Aorta (tissue), 5 donors: ENCODE measurements at places on chromosomes 3 and 15. TPM values are rescaled to one million over a fixed set of nuclear protein-coding genes. Genes with fewer than 3 reads are reported as not detected.

DNA sequence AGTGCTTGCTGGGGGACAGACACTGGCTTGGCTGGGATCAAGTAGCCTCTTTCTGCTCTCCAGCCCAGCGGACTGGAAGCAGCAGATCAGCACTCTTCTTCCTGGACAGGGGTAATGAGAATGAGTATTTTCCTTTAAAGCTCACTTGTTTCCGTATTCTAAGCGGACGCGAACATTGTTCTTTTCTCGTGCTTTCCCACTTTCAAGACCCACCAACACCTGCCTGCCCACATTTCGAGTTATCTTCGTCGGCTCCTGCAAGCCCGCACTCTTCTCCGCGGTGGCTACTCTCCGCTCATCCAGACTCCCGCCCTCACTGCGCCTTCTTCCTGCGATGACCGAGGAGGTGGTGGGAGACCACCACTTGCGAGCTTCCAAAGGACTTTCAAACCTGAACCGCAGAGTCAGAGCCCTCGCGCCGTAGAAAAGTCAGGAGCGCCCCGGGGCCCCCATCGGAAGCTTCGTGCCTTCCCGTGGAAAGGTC, 1.6 kb upstream of the PPM1L start:
- H3K4me1 ChIP-seq: no peaks in the 10 kb centered on the region
- H3K4me3 ChIP-seq: peak overlapping the region; percentile 65
- H3K36me3 ChIP-seq: no peaks in the 10 kb centered on the region
- peak; percentile 54 for DNase-seq
- H3K27ac ChIP-seq: peak overlapping the region; percentile 76
- H3K27me3 ChIP-seq: no peaks in the 10 kb centered on the region

DNA sequence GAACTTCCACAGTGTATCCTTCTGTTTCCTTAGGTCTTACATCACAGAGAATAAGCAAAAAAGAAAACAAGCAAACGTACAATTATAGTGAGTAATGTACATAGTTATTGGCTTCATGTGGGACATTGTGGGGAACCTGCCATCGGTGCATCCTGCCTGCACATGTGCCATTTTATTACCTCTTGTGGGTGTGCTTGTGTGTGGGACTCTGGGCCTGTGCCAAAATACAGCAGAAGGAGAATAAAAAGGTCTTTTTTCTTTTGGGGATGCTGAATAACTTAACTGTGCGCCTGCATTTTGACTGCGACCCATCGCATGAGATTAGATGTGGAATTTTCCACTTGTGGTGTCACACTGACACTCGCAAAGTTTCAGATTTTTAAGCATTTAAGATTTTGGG, 169.6 kb upstream of the DCBLD2 start:
- DNase-seq: no peak
- H3K4me1 ChIP-seq: no peaks in the 10 kb centered on the region
- H3K27ac ChIP-seq: no peak overlapping the region

Gene MORC1
- not detected for total RNA-seq

Gene DPPA2
- total RNA-seq: not detected

DNA sequence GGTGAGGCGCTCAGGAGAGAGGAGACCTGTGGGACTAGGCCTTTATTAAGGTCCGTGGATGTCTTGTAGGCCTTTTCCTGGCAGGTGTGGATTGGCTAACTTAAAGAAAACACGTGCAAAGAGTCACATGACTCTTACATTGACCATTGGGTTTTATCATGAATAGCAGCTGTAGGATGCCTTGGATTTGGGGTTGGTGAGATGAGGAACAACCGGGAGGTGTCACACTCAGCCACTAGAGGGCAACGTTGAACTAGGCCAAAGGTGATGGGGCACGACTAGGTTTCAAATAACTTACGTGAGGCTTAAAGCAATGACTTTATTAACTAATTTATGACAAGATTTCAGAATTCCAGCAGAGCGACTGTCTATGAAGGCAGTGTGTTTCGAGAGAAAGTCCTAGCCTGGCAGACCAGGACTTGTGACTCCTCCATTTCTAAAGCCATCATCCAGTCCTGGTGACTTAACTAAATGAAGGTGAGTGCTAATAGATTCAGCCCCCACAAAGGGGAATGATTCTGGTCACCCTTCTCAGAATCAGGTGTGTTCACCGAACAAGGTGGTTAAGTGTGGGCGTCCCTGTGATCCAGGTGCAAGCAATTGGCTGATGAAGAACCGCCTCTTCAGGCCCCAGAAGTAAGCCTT, 345.6 kb downstream of the MCTP2 start:
- DNase-seq: no peak
- no peak overlapping the region for H3K27ac ChIP-seq
- H3K4me1 ChIP-seq: no peaks in the 10 kb centered on the region
- H3K27me3 ChIP-seq: peaks cover 2% of the 10 kb centered on the region
- no peak overlapping the region for H3K4me3 ChIP-seq
- H3K36me3 ChIP-seq: no peaks in the 10 kb centered on the region

DNA sequence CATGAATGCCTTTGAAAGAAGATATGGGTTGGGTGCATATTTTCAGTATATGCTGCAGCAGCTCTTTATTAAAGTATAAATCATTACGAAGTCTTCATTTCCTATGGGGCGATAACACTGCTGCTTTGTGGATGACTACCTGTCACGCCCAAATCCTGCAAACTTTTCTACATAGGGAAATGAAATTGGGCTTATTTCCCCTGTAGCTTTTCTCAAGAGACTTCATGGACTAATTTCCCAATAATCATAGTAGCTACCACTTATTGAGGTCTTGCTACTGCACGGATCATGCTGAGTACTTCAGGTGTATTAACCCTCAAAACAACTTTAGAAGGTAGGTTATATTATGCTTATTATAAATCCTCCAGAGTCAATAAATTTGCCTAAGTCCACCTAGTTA, 8.0 kb downstream of the TGFBR2 start:
- H3K27ac ChIP-seq: no peak overlapping the region
- H3K36me3 ChIP-seq: no peaks in the 10 kb centered on the region
- H3K4me3 ChIP-seq: no peak overlapping the region
- peaks cover 11% of the 10 kb centered on the region for H3K4me1 ChIP-seq
- no peaks in the 10 kb centered on the region for H3K27me3 ChIP-seq

- peaks cover 1% of the 10 kb centered on the region for H3K4me1 ChIP-seq
- no peak overlapping the region for H3K27ac ChIP-seq
- H3K36me3 ChIP-seq: no peaks in the 10 kb centered on the region
- no peak for DNase-seq
- H3K4me3 ChIP-seq: no peak overlapping the region
Measured at GRCh38 chr3:193645806-193646205, 52.8 kb downstream of the OPA1 start.

- H3K27me3 ChIP-seq: no peaks in the 10 kb centered on the region
- no peaks in the 10 kb centered on the region for H3K36me3 ChIP-seq
- no peaks in the 10 kb centered on the region for H3K4me1 ChIP-seq
- no peak for DNase-seq
- no peak overlapping the region for H3K27ac ChIP-seq
Measured at GRCh38 chr3:139540651-139541531, 1.3 kb upstream of the RBP1 start.

Gene EBLN2
- total RNA-seq: 7.8 TPM

DNA sequence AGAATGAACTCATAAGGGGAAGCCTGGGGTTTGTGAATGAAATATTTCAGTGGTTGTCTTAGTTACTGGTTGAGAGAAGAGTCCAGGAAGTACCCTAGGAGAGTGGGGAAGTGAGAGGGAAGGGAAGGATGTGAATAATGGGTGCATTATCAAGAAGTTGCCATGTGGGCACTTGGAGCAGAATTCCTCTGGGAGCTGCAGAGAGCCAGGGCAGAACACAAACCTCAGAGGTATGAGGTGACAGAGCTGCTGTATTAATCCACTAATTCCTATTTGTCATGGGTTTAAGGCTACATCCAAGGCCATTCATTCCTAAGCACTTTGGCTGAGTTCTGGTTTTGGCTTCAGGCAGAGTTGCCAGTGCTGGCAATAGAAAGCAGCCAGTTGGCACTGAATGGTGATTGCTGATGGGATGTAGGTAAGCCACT, 29.0 kb downstream of the NDUFB4 start:
- no peak for DNase-seq
- H3K27me3 ChIP-seq: no peaks in the 10 kb centered on the region
- H3K4me1 ChIP-seq: no peaks in the 10 kb centered on the region
- H3K27ac ChIP-seq: no peak overlapping the region
- no peak overlapping the region for H3K4me3 ChIP-seq

DNA sequence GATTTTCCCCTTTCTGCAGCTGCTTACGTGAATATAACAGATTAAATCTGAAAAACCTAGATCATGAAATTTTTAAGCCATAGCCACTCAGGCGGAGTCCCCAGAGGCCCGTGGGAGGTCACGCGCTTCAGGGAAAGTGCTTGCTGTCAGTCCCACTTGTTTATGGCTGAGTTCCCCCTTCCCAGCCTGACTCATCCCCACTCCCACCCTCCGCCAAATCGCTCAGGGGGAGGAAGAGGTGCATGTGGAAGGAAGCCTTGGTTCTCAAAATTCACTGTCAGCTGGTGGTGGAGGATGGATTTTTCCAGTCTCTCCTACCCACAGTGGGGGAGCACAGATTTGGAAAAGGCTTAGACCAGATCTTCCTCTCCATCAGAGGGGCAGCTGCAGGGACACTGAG, 67.4 kb downstream of the CORO2B start:
- H3K27ac ChIP-seq: no peak overlapping the region
- DNase-seq: no peak
- H3K27me3 ChIP-seq: no peaks in the 10 kb centered on the region
- no peaks in the 10 kb centered on the region for H3K4me1 ChIP-seq
- no peaks in the 10 kb centered on the region for H3K36me3 ChIP-seq
- H3K4me3 ChIP-seq: no peak overlapping the region

Gene KBTBD13
- 1.5 TPM for total RNA-seq

DNA sequence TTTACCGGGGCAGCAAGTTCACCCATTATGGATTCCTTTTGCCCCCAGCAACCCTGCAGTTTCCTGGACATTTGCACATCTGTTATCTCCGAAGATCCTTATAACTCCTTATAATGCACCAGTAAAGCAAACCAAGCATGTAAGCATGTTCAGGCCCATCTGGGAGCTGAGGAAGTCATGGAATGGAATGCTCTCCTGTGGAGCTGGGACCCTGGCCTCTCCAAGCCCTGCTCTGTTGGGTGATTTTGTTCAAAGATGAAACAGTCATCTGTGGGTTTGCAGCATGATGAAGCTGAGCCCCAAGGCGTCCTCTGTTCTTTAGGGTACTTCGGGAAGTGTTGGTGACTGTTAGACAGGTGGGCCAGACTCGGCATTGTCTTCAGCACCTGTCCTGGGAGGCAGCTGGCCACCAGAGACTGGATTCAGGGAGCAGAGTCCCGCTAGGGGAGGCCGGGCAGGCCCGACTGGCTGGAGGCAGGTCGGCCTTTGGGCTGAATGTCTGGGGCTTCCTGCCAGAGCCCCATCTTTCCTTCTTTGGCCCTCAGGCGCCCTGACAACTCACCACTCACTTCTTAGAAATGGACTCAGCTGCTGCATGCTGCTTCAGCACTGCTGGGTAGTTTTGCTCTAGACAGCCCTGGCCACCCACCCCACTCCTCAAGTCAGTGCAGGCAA, 3.9 kb downstream of the DNAH1 start:
- no peaks in the 10 kb centered on the region for H3K36me3 ChIP-seq
- H3K27ac ChIP-seq: no peak overlapping the region
- no peak for DNase-seq
- no peaks in the 10 kb centered on the region for H3K27me3 ChIP-seq
- no peak overlapping the region for H3K4me3 ChIP-seq

- no peaks in the 10 kb centered on the region for H3K36me3 ChIP-seq
- no peak for DNase-seq
- no peaks in the 10 kb centered on the region for H3K27me3 ChIP-seq
- no peak overlapping the region for H3K4me3 ChIP-seq
Measured at GRCh38 chr3:161393803-161394202, 22.5 kb upstream of the SPTSSB start.

Gene CYP19A1
- 4.5 TPM for total RNA-seq

Gene ZIC4
- total RNA-seq: 0.09 TPM

DNA sequence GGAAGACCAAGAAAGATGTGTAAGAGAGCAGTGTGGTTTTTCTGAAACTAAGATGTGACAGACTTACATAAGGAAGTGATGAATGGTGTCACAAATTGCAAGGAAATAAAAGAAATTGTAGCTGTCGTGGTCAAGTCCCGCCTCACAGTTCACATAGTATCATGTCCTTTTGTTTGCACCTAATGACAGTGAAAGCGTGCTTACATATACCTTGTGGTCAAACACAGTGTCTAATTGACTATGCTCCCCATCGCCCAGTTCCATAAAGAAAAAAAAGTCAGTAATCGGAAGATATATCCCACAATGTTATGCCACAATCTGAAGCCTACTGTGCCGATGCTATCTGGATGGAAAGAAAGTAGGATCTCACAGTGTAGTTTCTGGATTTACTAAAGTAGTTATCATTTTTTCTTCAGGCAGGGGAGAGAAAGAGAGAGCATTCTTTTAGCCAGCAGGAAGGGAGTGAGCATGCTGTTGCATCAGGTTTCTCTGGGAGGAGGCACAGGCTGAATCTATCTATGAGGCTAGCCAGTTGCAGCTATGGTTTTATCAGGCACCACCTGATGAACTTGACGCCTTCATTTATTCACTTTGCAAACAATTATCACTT, 9.8 kb upstream of the PLSCR1 start:
- no peaks in the 10 kb centered on the region for H3K36me3 ChIP-seq
- no peak overlapping the region for H3K27ac ChIP-seq
- no peaks in the 10 kb centered on the region for H3K27me3 ChIP-seq
- H3K4me3 ChIP-seq: no peak overlapping the region
- DNase-seq: no peak

GRCh38 chr3:171565481-171566058, 105.4 kb upstream of the TNIK start:
- H3K27ac ChIP-seq: no peak overlapping the region
- H3K4me1 ChIP-seq: no peaks in the 10 kb centered on the region
- no peaks in the 10 kb centered on the region for H3K36me3 ChIP-seq
- no peaks in the 10 kb centered on the region for H3K27me3 ChIP-seq

DNA sequence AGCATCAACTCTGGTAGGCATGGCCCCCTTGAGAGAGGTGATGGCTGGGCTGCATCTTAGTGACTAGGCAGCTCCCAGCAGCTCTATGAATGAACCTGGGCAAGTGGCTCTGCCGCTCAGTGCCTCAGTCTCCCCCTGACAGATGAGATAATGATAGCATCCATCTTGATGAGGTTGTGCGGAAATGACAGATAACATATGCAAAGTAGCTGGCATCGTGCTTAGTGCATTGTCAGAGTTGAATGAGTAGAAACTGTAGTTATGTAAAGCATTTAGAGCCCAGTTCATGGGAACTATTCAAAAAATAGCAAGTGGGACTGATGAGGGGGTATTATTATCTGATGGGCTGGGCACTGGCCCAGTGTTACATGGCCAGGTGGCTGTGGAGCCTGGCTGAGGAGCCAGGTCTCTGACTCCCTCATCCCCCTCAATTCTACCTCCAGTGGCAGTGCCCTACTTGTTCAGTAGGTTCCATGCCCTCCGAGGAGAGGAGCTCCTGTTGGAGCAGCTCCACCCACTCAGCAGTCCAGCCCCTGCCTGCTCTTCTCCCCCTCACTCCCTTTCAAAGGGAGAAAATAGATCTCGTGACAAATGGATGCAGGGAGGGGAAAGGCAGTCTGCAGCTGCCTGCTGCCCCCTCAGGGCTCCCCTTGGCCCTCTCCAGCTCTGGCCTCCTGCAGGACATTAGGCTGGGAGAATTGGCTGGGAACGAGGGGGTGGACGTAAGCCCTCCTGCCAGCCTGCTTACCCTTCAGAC, 6.6 kb downstream of the PRKCD start:
- no peak overlapping the region for H3K27ac ChIP-seq
- no peaks in the 10 kb centered on the region for H3K36me3 ChIP-seq
- H3K4me3 ChIP-seq: no peak overlapping the region

Gene ITIH1
- total RNA-seq: not detected

- no peaks in the 10 kb centered on the region for H3K27me3 ChIP-seq
- DNase-seq: no peak
- no peak overlapping the region for H3K27ac ChIP-seq
- no peaks in the 10 kb centered on the region for H3K36me3 ChIP-seq
- no peaks in the 10 kb centered on the region for H3K4me1 ChIP-seq
- no peak overlapping the region for H3K4me3 ChIP-seq
Measured at GRCh38 chr3:25870452-25870851, 80.6 kb downstream of the OXSM start.
